ENCODE measurements at places on chromosomes 4 and X. TPM values are rescaled to one million over a fixed set of nuclear protein-coding genes. Genes with fewer than 3 reads are reported as not detected.

The AMBN gene
- total RNA-seq: not detected

The BMX gene
- total RNA-seq: not detected

The DOK7 gene
- not detected for total RNA-seq

DNA sequence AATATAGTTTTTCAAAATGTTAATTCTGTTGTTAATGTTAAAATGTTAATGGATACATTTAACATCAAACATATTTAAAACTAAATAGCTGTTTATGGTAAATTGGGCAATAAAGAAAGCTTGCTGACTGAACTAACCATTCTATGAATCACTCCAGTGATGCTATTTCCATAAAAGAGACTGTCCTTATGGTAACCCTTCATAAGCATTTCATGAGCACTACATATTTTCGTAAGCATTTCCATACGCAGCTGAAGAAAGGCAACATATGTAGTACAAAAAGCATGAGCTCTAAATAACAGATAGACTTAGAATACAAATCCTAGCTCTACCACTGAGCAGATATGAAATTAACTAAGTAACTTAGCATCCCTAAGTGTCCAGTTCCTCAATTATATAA, 188.9 kb downstream of the COL25A1 start:
- H3K27me3 ChIP-seq: peaks cover 3% of the 10 kb centered on the region
- H3K4me1 ChIP-seq: no peaks in the 10 kb centered on the region
- no peaks in the 10 kb centered on the region for H3K36me3 ChIP-seq
- H3K27ac ChIP-seq: no peak overlapping the region
- no peak overlapping the region for H3K4me3 ChIP-seq

DNA sequence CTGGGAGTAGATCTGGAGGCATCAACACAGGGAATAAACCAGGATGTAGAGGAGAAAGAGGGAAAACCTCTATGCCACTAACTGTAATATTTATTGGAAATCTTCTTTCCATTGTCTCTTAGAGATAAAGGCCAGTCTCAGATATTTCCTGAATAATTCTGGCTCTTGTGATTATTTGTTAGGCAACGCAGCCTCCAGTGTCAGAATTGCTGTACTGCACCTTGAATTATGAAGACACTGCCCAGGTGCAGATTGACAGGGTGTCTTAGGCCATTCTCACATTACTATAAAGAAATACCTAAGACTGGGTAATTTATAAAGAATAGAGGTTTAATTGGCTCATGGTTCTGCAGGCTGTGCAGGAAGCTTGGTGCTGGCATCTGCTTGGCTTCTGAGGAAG, 100.7 kb upstream of the ZDHHC15 start:
- H3K27ac ChIP-seq: no peak overlapping the region
- DNase-seq: no peak
- no peaks in the 10 kb centered on the region for H3K36me3 ChIP-seq
- no peaks in the 10 kb centered on the region for H3K4me1 ChIP-seq
- H3K4me3 ChIP-seq: no peak overlapping the region
- no peaks in the 10 kb centered on the region for H3K27me3 ChIP-seq

DNA sequence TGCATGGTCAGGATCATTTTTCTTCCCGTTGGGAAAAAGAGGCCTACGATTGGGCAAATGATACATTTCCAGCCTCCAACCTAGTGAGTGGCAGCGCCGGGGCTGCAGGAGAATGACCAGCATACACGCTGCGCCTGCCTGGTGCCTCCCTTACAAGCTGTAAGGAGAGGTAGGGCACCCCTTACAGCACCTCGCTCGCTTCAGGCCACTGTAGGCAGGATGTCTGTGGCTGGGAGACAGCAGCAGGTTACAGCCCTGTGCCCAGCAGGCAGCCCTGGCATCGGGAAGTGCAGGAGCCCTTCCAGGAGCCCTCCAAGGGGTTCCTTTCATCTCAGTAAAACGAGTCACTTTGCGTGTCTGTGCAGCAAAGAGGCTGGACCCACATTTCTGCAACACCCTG, 88.4 kb downstream of the EVC start:
- no peaks in the 10 kb centered on the region for H3K27me3 ChIP-seq
- H3K4me1 ChIP-seq: no peaks in the 10 kb centered on the region
- no peaks in the 10 kb centered on the region for H3K36me3 ChIP-seq
- no peak overlapping the region for H3K4me3 ChIP-seq
- no peak overlapping the region for H3K27ac ChIP-seq

DNA sequence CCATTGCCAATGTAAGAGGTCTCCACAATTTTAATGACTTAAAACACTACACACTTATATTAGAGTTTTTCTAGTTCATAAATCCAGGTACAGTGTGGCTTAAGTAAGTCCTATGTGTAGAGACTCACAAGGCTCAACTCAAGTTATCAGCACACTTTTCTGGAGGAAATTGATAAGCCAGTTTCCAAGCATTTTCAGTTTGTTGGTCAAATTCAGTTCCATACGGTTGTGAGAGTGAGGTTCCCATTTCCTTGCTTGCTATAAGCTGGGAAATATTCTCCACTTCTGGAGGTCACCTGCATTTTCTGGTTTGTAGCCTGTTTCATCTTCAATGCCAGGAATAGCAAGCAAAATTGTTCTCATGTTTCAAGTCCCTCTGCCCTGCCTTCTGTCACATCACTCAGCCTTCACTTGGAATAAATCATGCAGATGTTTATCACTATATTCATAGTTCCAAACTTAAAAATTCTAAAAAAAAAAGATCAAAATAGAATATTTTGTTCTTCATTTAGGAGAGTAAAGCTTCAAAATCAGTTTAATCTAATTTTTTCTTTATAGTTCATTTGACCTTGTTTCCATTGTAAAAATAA, 1137.5 kb upstream of the INTU start:
- H3K4me3 ChIP-seq: no peak overlapping the region
- no peaks in the 10 kb centered on the region for H3K36me3 ChIP-seq
- H3K4me1 ChIP-seq: no peaks in the 10 kb centered on the region

DNA sequence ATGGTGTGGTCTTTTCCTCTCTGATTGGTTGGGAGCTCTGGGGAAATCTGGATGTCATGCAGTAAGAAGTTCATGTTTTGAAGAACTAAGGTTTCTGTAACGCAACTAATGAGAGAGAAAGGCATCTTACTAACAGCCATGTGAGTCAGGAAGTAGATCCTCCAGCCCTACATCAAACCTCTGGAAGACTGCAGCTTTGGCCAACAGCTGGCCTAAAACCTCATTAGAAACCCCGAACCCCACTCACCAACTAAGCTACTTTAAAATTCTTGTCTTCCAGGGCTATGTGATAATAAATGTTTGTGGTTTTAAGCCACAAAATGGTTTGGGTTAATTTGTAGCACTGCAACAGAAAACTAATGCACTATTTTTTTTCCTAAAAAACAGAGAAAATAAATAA, 549.0 kb upstream of the GRID2 start:
- H3K36me3 ChIP-seq: no peaks in the 10 kb centered on the region
- no peaks in the 10 kb centered on the region for H3K4me1 ChIP-seq
- H3K4me3 ChIP-seq: no peak overlapping the region
- no peak for DNase-seq

GRCh38 chr4:39043861-39044363, 11.7 kb upstream of the TMEM156 start:
- no peak for DNase-seq
- H3K27me3 ChIP-seq: no peaks in the 10 kb centered on the region
- H3K27ac ChIP-seq: peak overlapping the region; percentile 86
- H3K4me1 ChIP-seq: peaks cover 36% of the 10 kb centered on the region
- H3K4me3 ChIP-seq: peak overlapping the region; percentile 90
- H3K36me3 ChIP-seq: no peaks in the 10 kb centered on the region

DNA sequence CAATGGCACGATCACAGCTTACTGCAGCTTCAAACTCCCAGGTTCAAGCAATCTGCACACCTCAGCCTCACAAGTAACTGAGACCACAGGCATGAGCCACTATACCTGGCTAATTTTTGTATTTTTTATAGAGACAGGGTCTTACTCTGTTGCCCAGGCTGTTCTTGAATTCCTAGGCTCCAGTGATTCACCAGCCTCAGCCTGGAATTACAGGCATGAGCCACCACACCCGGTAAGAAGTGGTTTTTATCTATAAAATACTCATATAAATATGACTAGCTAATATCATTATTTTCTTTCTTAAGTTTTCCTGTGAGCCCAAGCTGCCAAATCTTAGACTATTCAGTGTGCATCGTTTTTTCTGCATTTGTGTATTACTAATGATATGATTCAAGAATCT, 4.4 kb downstream of the SCFD2 start:
- H3K4me1 ChIP-seq: peaks cover 31% of the 10 kb centered on the region
- H3K36me3 ChIP-seq: no peaks in the 10 kb centered on the region
- H3K27ac ChIP-seq: no peak overlapping the region
- H3K27me3 ChIP-seq: no peaks in the 10 kb centered on the region
- no peak overlapping the region for H3K4me3 ChIP-seq
- DNase-seq: no peak
